Left lobe of liver (tissue), 2 donors: ENCODE measurements at places on chromosomes 11 and 22. TPM values are rescaled to one million over a fixed set of nuclear protein-coding genes. Genes with fewer than 3 reads are reported as not detected.

DNA sequence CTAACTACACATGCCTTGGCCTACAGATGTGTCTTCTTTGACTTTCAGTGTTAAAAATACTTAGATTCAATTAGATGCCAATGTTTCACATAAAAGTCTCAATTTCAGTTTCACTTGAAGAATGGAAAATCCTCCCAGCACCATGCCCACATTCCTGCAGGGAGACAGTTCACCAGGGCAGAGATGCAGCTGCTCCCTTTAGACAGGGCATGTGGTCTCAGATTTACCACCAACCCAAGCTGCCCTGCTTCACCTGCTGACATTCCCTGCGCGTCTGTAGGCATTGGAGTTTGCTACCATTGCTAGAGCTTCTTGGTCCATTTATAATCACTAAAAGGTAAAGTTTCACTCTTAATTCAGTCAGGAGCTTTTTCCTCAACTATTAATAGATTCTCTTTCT lies 113.9 kb downstream of the ARFGAP2 start:
- no peak for DNase-seq

DNA sequence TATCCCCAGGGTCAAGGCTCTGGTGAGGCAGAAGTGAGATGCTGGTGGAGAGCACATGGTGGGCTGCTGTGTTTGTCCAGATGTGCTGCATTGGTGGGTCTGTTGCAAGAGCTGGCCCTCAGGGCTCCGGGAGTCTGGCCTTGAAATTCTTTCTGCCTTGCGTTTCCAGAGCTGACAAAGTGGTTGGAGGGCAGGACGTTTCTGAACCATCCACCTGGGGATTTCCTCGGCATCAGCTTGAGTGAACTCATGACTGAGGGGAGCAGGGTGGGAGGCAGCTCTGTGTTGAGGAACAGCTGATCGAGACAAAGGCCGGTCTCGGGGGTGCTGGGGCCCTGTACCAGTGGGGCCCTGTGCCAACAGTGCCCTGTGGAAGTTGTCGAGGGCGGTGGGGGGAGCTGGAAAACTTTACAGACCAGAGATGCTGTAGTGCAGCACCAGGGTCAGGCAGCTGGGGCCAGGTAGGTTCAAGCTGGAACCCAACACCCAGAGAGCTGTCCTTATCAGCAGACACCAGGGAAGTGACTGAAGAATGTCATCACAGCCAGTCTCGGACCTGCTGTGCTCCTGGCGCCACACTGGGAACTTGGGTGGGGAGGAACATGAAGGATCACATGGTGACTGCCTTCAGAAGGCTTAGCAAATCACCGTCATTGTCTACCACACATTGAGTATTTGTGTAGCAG lies 4.9 kb downstream of the TSKU start:
- DNase-seq = no peak

- DNase-seq = peak; percentile 66
Measured at GRCh38 chr22:31630331-31631329, 31.4 kb downstream of the PISD start.

The MRGPRX4 gene
- not detected for total RNA-seq

DNA sequence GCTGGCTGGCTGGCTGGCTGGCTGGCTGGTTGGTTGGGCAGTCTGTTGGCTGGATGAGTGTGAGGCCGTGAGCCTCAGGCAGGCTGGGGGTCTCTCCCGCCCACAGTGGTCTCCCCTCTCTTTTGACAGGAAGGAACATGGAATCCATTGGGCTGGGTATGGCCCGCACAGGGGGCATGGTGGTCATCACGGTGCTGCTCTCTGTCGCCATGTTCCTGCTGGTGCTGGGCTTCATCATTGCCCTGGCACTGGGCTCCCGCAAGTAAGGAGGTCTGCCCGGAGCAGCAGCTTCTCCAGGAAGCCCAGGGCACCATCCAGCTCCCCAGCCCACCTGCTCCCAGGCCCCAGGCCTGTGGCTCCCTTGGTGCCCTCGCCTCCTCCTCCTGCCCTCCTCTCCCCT lies 1.9 kb downstream of the UPK2 start:
- DNase-seq = no peak

GRCh38 chr11:1454576-1454975 lies 32.0 kb downstream of the MOB2 start:
- DNase-seq = no peak

- DNase-seq = no peak
Measured at GRCh38 chr22:41893591-41894375, 21.1 kb downstream of the SHISA8 start.

The OR6A2 gene
- not detected for total RNA-seq

The LDHAL6A gene
- total RNA-seq = not detected

- DNase-seq = peak; percentile 44
Measured at GRCh38 chr11:79440571-79441460, at the start of gene TENM4. TSS of gene TENM4 (minus strand) at chr11:79441030. CDS start at chr11:79069944, 371,086 bp downstream.
